SHP77 treated with DMSO at 0.1 percent for 48 hours (cell line): ENCODE measurements at places on chromosomes 6 and 20.

GRCh38 chr20:3461211-3461771 lies 9.5 kb upstream of the ATRN start:
- no peak for DNase-seq

- peak; percentile 20 for DNase-seq
These were observed 2.2 kb downstream of the HIVEP2 start for GRCh38 chr6:142942805-142943227.

- DNase-seq = no peak
These were observed 145.4 kb downstream of the TTLL2 start for GRCh38 chr6:167470101-167470835.

DNA sequence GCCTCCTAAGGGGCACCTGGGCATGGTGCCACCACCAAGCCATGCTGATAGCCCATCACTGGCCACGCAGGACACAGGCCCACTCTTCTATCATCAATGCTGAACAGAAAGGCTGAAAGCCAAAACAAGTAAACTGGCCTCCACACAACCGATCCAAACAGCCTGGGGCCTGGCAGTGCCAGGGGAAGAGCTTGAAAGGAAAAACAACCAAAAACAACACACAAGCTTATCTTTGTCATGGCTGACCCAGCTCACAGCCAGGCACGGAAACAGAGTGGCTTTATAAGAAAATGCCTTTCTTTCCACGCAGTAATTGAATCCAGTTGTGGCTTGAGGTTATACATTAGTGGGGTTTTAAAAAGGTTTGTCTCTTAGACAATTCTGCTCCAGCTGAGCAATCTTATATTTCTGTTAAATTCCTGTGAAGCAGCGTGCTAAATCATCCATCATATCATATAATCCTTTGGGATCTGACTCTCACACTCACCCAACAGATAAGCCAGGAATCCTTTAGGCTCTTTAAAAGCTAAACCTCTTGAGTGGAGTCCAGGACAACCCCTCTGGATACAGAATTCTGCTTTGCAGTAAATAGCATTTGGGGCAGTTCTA lies 65.4 kb upstream of the SLC22A16 start:
- no peak for DNase-seq

DNA sequence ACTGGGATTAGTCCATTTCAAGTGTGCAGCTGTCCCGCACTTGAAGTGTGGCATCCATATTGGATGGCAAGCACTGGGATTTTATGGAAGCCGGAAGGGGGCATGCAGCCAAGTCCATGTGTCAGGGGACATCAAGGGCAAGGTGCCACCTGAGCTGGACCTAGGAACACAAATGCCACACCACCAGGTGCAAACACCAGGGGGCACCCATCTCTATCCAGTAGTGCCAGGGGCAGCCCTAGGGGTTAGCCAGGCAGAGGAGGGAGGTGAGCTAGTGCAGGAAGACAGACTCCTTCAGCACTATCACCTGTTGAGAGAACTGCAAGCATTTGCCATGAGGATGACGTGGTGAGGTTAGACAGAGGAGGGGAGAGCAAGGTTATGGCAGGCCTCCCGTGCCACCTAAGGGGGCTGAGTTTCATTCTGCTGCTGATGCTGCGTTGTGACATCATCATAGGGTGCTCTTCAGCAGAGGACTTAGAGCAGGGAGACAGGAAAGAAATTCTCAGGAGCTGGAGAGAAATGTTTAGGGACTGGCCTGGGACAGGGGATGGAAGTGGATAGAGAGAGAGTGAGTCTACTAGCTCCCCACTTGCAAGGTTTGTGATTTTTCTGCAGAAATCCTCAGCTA lies 192.6 kb upstream of the SLC24A3 start:
- DNase-seq = no peak

- DNase-seq = no peak
These were observed 3.7 kb downstream of the MAFB start for GRCh38 chr20:40685349-40685748.

GRCh38 chr6:24004659-24005058 lies 121.4 kb upstream of the NRSN1 start:
- DNase-seq = no peak

DNA sequence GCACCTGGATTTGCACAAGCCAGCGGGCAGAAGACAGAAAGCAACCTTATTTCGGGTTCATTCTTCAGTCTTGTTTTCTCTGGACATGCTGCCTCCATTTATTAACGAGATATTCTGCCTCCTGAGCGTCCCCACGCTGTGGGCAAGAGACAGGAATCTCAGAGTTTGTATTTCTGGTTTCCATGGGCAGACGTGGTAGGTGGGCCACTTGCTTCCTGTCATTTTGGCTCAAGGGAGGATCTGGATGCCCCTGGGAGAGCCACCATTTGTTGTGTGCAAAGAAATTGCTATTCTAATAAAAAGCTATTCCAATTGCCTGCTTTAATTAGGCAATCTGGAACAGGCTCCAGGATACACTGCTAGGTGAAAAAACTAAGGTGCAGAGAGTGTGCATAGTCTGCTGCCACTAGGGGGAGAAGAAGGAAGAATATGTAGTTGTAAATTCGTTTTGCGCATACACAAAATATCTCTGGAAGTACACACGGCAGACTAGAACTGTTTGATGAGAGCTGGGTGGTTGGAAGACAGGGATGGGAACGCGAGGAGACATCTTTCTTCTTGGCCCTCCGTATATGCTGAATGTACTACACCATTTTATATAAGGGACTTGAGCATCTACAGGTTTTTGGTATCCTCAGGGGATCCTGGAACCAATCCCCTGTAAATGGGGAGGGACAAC lies 30.1 kb upstream of the SLC16A10 start:
- peak; percentile 50 for DNase-seq

GRCh38 chr6:132139611-132140010 lies 188.4 kb upstream of the CCN2 start:
- no peak for DNase-seq

DNA sequence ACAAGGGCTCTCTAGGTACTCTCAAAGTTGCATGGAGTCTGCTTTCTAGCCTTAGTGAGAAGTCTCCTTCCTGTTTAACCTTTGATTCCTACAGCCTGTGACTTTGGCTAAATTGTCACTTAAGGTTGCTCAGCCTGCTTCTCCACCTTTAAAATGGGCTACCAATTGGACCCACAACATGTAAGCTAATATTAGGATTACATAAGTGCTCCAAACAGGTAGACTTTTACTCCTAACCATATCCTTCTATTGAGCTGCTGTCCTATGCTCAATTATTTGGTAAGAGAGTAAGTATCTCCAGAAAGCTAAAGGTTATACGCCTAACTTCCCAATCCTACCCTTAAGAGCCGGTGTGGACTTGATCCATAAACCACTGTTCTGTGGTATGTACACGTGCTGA lies 2.9 kb downstream of the PCNA start:
- no peak for DNase-seq

GRCh38 chr20:39885975-39886649 lies 802.9 kb downstream of the MAFB start:
- peak; percentile 11 for DNase-seq

DNA sequence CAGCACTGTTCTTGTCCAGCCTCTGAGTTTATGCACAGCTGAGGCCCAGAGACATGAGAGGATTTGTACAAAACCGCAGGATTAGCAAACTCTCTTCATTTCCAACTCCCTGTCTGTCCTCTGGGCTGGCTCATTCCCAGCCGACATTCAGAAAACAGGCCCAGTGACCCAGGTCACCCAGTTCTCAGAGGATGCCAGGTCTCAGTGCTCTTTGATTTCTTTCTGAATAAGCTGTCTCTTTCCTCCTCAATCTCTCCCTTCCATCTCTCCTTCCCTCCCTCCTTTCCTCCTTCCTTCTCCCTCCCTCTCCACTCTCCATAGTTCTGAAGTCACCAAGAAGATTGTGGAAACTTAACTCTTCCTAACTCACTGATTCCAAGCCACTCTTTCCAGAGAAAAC lies 372.7 kb upstream of the SULF2 start:
- DNase-seq = no peak
